Inflammatory macrophage (primary cell): ENCODE measurements at places on chromosomes 11 and 22.

- DNase-seq: no peak
These were observed 190.9 kb downstream of the ADAMTS15 start for GRCh38 chr11:130639369-130639768.

GRCh38 chr11:21430537-21430936 is 761.2 kb downstream of the NELL1 start:
- DNase-seq: no peak

GRCh38 chr11:131248588-131248987 is 121.8 kb upstream of the NTM start:
- DNase-seq: no peak

GRCh38 chr11:2843551-2843950 is 42.0 kb downstream of the CDKN1C start:
- DNase-seq: no peak

GRCh38 chr11:80240245-80240644 is 799.4 kb upstream of the TENM4 start:
- DNase-seq: no peak

GRCh38 chr11:134275534-134276395 is at the start of gene GLB1L3:
TSS of gene GLB1L3 (plus strand) at chr11:134276379. CDS start at chr11:134276741, 362 bp downstream.
- peak; percentile 32 for DNase-seq

GRCh38 chr22:46893281-46894020 is 131.0 kb downstream of the TBC1D22A start:
- DNase-seq: no peak

DNA sequence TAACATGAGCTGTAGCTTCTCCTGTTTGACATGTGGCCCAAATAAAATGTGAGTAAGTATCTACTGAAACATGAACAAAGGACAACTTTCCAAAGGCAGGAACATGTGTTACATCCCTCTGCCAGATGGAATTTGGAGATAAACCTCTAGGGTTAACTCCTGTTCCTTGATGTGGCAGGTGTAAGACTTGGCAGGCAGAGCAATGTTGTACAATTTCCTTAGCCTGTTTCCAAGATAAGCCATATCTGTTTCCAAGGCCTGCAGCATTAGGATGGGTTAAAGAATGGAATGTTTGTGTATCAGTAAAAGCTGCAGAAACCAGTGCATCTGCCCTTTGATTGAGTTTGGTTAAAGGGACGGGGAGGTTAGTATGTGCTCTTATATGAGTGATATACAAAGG is 8.8 kb upstream of the DNAJB13 start:
- no peak for DNase-seq

GRCh38 chr11:113475160-113475761 is at the start of gene DRD2:
TSS of gene DRD2 (minus strand) at chr11:113475398. CDS start at chr11:113424651, 50,747 bp downstream.
- no peak for DNase-seq

- DNase-seq: peak; percentile 79
These were observed 56.7 kb upstream of the CRTAM start for GRCh38 chr11:122781378-122782195.

- DNase-seq: peak; percentile 45
These were observed 72.3 kb downstream of the ARFGAP2 start for GRCh38 chr11:47104261-47104950.

DNA sequence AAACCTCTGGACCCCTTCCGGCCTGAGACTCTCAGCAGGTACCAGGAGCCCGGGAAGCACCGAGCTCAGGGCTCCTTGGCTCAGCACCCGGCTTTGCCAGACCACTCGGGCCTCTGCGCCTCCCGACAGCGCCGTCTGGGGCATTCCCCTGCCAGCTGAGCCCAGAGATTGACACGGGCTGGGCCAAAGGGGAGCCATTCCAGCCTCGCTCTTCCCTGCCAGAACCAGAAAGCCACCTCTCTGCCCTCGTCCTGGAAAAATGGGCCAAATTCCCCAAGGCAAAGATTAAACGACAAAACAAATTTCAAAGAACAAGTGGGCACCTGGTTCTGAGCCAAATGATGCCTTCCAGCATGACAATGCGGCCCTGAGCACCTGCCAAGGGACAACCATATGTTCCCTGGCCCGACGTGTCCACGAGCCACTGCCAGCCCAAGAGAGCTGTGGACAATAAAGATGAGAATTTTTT is 59.3 kb downstream of the CELSR1 start:
- no peak for DNase-seq

GRCh38 chr11:2863276-2863618 is 22.3 kb downstream of the CDKN1C start:
- no peak for DNase-seq

DNA sequence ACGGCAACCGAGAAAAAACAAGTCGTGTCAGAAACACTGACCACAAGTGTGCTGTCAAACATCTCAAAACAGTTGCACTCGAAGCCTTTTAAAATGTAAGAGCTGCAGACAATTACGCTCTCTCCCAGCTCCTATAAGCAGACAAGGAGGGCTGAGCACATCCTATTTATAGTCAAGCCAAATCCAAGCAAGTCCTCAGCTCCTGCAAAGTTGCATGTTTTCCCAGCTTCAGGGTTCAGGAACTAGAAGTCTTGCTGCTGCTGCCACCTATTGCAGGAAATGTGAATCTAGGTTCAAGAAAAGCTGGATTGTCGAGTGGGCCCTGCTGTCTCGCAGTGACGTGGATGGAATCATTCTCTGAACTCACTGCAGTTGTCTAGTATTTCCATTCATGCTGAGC is 15.5 kb downstream of the EFCAB6 start:
- DNase-seq: no peak

DNA sequence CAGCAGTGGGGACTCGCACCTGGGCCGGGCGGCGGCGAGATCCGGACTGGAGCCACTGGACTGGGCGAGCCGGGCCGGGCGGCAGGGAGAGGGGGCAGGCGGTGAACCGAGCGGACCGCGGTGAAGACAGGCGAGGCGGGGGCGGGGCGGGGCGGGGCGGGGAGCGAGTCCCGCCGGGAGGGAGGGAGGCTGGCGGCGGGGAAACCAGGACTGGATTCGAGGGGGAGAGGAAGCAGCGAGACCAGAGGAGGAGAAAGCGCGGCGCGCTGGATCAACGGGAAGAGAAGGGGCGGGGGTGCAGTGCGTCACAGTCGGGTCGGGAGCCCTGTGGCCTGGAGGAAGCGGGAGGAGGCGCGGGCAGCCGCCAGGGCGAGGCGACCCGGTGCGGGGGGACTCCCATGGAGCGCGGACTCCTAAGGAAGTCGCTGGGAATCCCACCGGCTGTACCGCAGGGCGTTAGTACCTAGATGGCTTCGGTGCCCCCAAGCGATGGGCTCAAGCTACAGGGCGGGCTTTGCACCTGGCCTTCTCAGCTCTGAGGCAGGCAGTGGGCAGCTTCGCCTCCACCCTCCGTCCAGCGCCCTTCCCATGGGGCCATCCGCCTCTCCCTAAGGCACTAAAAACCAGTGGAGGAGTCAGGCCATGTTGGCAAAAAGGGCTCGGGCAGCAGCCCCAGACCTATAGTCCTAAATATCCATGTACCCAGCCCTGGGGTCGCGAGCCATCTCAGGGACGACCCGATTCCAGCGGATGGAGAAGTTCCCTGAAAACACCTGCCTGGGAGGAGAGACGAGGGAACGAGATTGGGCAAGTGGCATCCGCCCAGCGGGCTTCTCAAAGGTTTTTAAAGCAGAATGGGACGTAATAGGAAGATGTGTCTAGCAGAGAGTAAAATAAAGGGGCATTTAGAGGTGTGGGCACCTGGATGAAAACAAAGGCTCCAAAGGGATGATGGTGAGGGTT is at the start of gene TMEM121B:
Gene TMEM121B, minus strand, starts transcription at position 128 of the 963 bp plus-strand sequence. CDS start 233 bp downstream, outside the sequence.
- peak; percentile 85 for DNase-seq

DNA sequence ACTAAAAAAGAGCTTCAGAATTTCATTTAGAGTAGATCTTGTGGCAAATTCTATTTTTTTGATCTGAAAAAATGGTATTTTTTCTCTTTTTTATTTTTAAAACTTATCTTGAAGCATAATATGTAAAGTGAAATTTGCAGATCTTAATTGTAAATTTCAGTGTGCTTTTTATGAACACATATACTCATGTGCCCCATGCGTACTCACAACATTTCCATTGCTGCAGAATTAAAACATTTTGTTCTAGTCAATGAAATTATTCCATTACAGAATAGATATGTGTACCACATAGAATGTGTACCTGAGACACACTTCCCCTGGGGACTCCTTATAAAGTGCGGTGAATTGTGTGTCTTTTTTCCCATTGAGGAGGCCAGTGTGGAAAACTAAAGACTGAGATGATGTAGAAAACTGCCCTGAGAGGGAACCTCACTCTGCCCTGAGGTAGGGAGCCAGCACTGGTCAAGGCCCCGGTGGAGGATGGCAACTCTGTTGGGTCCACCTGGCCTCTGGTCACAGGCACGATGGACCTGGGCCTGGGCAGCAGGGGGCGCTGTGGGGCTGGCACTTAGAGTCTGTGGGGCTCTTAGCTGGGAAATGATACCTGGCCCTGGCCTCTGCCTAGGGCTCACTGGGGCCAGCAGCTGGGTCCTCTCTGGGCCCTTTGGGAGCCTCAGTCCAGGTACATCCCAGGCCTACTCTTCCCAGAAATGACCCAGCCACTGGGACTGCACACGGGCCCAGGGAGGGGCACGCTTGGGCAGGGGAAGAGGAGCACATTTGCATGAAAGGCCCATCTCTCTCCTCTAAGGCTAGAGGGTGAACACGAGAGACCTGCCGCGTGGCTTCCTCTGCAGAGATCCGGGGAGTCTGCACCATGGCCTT is 77.9 kb upstream of the TOP3B start:
- DNase-seq: peak; percentile 64

GRCh38 chr11:27697679-27698275 is 2.5 kb downstream of the BDNF start:
- no peak for DNase-seq

DNA sequence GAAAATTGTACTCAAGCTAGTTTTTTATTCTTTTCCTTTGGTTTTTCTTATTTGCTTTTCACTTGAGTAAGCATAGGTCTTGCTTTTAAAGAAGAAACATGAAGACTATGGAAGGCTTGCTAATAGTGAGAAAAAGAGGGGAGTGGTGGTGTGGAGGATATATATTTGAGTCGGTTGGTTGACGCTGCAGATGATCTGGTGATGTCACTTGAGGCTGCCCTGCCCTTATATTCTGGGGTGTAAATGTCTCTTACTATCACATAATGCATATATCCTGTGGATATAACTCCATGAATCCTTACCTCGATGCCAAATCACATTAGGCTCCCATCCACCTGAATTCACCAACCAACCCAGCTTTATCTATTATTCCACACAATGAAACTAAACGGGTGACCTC is 2.9 kb downstream of the GRIA4 start:
- DNase-seq: no peak

- peak; percentile 22 for DNase-seq
These were observed 105.9 kb upstream of the C11orf58 start for GRCh38 chr11:16632295-16633200.

DNA sequence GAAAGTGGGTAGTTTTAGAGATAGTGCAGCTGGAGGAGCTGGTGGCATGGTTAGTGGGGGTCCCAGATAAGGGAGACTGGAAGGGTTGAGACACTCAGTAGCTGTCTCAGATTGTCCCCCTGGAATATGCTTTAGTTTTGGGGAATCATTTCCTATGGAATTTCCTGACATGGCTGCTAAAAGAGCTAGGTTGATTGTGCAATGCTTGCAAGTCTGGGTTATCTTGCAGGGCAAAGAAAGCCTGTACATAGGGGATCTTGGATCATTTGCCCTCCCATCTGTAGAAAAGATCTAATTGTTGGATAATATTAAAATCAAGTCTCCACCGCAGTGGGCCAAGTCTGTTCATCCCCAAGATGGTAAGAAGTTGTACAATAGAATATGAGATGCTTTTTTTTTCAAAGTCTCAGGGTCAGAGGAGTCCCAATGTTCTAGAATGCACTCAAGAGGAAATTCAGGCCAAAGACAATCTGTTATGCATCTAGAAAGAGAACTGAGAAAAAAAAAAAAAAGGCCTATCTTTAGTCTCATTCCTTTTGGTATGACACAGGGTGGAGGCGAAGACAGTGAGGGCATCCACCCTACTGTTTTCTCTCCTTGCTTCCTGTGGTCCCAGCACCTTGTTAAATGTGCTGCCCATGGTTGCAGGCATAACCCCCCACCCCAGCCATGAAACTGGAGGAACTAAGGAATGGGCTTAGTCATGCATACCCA is 20.2 kb downstream of the MS4A6E start:
- DNase-seq: no peak

DNA sequence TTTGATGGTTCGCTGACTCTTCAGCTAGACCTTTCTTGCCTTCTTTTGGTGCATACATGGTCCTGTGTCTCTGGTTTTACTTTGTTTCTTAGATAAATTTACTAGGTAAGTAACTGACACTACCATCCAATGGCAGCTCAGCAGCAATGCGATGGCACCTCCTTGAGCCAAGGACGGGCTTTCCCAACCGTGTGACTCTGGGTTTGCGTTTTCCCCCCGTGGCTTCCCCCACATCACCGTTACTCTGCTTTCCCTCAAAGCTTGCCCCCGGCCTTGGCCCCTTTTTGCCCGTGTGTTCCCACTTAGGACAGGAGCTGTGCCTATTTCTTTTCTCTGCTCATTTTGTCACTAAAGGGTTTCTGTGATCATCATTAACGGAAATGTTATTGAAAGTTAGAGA is 41.5 kb downstream of the TBC1D22A start:
- no peak for DNase-seq

- DNase-seq: no peak
These were observed 62.0 kb downstream of the IGF2 start for GRCh38 chr11:2077061-2077802.

GRCh38 chr11:43035086-43035485 is 276.7 kb upstream of the API5 start:
- DNase-seq: no peak

DNA sequence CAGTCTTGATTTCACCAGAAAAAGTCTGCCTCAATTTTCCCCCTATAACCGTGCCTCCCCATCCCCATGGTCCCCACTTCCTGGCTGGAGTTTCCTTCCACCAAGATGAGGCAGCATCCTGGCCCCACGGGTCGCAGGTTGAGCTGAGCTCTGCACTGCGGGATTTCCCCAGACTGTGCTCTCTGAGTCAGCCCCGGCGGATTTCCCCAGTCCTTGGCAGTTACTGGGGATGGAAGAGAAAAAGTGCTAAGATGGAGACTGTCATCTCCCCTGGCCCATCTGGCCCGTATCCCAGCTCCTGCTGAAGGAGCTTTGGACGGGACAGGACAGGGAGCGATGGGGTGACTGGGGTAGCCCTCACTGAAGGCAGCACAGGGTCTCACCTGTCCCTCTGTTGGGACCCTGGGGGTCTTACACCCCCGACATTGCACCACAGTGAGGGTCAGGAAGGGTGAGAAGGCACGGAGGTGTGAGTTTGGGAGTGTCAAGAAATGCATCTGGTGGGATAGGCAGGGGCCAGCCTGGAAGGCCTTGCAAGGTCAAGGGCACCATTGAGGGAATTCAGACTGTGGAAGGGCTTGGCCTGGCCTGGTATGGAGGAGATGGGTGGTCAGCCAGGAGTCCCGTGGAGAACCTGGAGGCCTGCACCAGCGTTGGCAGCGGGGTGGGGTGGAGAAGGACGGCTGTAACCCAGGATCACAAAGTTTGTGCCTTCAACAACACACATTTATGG is 36.5 kb downstream of the NADSYN1 start:
- no peak for DNase-seq

DNA sequence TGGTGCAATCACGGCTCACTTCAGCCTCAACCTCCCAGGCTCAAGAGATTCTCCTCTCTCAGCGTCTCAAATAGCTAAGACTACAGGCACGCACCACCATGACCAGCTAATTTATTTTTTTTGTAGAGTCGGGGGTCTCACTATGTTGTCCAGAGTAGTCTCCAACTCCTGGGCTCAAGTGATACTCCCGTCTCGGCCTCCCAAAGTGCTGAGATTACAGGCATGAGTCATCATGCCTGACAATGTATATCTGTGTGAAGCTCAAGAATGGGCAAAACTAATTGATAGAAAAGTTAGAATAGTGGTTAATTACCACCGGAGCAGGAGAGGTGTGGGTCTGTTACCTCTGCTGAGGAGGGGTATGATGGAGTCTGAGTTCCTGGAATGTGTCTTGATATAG is 9.1 kb upstream of the SLC43A3 start:
- DNase-seq: no peak

GRCh38 chr11:59426361-59427067 is at the start of gene OR5A2:
TSS of gene OR5A2 (minus strand) at chr11:59426413. CDS start at chr11:59422953, 3,460 bp downstream.
- no peak for DNase-seq
